ENCODE measurements at places on chromosomes 3 and 15.

- DNase-seq = no peak
These were observed 1.8 kb downstream of the PIK3CA start for GRCh38 chr3:179149951-179150350.

DNA sequence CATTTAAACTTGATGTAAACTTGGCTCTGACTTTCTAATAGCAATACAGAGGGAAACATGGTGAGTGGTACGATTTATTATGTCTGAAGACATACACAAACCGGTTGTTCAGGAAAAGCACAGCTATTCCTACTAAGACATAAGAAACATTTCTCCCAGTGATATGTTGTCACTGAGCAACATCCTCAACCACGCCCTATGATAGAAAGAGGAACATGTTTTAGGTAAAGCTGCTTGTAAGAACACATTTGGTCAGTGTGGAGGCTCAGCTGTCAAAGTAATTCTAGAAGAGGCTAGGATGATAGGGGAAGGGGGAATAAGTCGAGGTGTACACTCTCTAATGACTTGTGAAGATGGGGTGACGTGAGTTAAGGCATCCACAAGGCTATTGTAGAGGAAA is 42.7 kb upstream of the B3GNT5 start:
- no peak for DNase-seq

GRCh38 chr15:93523481-93523880 is 434.5 kb upstream of the RGMA start:
- no peak for DNase-seq

GRCh38 chr15:26358708-26359107 is 414.2 kb downstream of the GABRB3 start:
- DNase-seq = no peak

DNA sequence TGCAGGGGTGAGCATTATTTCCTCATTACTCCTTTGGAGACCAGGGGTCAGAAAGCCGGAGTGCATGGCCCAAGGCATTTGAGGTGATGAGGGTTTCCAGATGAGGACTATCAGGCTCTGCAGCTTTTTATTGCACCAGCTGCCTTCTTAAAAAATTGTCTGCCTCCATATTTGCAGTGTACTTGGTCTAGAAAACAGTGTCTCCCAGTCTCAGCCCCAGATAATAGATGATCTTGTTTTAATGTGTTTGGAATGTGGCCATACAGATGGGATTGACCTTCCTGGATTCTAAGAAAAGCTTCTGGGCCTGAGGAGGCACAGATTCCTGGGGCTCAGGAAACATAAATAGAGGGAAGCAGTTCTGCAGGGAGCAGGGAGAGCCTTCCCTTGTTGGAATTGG is 123.3 kb downstream of the GABRG3 start:
- DNase-seq = no peak

DNA sequence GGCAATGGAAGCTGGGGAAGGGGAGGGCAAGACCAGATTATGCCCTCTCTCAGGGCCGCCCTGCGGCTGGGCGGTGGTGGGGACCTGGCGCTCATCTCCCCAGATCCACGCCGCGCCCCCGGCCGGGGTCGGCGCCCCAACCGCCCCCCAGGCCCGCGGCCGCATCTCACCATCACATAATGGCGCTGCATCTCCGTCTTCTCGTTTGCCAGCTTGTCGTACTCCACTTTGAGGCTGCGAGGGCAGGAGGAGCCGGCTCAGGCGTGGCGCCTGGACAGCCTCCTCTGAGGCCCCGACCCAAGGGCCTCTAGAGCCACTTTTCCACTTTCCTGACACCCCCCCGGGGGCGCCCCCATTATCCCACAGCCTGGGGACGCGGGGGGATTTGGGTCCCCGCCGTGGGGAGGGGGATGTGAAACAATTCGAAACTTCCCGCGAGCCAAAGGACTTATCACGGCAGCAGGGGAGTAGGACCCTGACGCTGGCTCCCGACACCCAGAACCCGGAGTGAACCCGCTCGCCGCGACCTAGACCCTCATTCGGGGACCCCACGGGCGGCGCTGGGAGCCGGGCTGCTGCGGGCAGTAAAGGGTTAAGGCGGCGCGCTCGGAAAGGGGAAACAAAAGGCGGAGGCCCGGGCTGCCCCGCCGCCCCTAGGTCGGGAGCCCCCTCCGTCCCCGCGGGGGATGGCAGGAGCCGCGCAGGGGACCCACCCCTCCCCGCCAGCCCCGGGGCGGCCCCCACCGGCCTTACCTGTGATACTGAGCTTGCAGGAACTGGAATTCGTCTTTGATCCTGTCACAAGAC is 2.1 kb downstream of the TLE3 start:
- DNase-seq = no peak

DNA sequence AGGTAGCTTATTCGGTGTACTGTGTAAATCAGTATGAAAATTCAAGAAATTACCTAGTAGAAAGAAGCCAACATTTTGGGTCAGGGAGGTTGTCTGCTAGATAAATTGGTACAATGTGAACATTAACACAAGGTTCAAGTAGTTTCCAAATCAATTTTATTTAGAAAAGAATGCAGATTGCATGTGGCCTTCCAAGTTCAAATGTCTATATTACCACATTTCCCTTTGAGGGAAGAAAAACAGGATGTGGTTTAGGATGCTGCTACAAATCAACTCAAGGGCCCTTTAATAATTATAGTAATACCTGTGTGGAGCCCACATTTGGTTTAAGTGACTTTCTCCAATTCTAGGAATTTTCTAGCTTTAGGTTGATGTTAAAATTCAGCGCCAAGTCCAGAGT is 57.5 kb downstream of the CADPS start:
- DNase-seq = no peak

GRCh38 chr3:87468235-87468634 is 191.9 kb upstream of the POU1F1 start:
- DNase-seq = no peak

DNA sequence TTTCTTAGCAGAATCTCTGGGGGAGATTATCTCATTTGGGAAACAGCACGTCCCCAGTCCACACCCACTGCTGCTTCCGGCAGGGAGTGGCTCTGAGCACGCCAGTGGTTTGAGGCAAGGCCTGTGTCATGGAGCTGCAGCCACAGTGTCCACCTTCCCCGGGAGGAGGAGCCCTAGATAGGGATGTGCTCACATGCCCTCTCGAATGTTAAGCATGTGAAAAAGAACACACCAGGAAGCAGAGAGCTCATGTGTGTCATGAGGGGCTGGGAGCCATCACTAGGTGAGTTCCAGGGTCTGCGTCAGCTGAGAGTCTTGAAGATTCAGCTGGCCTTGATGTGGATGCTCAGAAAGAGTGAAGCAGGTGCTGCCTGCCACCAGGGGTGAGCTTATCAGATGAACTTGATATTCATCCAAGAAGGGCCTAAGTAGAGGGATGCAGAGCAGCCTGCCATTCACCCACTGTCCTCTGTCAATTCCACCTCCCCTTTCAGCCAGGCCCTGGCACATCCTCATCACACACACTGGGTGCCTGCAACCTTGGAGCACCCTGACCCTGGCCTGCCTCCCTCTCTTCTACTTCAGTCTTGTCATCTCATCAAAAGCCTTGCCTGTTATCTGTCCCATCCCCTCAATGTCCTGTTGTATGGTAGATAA is 16.3 kb downstream of the ITGA11 start:
- no peak for DNase-seq

DNA sequence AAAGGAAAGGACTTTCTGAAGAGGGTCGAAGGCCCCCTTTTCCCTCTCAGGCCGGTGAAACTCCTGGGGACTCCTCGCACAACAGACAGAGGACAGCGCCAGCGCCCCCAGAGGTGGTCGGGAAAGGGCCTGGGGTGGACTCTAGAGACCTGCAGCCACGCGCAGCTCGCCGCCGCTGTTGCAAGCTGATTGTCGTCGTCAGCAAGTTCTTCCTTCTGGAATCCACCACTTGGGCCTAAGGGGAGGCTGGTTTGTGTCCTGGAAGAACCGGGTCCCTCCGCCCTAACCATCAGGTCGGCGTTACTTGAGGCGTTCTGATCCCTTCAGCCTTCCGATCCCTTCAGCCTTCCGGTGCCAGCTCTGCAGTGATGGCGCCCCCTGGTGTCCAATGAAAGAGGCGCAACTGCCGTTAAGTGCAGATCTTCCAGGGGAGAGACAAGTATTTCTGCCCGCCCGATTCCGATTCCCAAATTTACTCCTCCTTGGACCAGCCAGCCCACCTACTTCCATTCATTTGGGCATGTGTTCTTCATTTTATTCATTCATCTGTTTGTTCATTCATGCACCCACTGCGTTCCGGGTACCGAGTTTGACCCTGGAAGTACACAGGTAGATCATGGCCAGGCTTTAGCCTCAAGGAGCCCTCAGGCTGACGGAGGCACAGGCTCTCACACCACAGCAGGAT is 77.2 kb upstream of the SLC6A11 start:
- DNase-seq = peak; percentile 48

- DNase-seq = no peak
These were observed at the start of gene FGF12 for GRCh38 chr3:192727032-192727847. FGF12 (minus strand) TSS chr3:192727541.

DNA sequence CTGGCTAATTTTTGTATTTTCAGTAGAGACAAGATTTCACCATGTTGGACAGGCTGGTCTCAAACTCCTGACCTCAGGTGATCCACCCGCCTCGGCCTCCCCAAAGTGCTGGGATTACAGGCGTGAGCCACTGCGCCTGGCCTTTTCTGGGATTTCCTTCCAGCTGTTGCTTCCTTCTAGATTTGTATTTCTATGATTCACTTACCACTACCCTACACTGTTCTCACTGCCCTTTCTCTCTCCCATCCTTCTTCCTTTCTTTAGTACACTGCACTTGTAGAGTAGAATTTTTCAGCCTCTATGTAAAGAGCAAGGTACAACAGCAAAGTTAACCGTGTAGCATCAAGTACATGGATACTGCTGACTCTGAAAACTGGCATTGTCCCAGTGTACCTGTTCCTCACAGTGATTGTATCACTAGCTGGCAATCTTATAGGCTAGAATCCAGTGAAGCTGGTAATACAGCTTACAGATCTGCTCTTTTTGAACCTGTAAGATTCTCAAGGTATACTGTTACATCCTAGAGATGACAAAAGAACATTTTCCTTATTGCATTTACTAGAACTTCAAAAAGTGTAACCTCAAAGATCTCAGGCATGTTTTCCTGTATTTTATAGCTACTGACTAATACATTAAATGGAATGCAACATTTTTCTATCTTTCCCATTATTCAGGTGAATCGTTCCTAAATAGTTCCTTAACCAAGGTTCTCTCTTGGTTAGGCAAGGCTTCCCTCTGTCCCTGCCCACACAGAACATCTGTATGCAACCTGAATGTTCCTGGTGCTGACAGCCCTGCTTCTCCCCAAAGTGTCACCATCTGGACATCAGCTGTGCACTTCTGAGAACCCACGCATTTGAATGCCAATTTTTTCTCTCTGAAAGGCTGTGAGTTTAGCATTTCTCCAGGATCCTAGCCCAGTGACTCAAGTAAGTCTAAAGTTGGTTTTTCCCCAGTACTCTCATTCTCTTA is 74.1 kb upstream of the RAP2B start:
- no peak for DNase-seq

GRCh38 chr3:156811089-156811862 is 14.9 kb upstream of the LEKR1 start:
- no peak for DNase-seq

GRCh38 chr15:65939901-65940617 is 70.8 kb downstream of the RAB11A start:
- no peak for DNase-seq

- no peak for DNase-seq
These were observed 111.5 kb downstream of the ADAMTS9 start for GRCh38 chr3:64576211-64576775.

DNA sequence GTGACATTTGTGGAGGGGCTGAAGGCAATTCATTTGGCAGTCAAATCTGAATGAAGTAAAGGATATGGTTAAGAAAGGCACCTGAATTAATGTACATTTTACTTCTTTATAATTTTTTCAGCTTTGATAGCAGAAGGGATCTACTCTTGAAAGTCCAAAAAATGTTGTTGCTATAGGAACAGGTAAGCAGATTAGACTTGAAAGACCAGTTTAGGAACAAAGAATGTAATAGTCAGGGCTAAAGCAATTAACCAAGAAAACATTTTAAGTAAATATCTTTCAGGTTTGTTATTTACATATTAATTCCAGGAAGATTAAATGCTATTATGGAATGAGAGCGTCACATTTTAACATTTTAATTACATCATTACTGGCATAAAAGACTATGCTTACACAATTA is 1.1 kb downstream of the ATP13A4 start:
- DNase-seq = no peak

GRCh38 chr3:153215966-153216365 is 53.9 kb downstream of the RAP2B start:
- DNase-seq = no peak

DNA sequence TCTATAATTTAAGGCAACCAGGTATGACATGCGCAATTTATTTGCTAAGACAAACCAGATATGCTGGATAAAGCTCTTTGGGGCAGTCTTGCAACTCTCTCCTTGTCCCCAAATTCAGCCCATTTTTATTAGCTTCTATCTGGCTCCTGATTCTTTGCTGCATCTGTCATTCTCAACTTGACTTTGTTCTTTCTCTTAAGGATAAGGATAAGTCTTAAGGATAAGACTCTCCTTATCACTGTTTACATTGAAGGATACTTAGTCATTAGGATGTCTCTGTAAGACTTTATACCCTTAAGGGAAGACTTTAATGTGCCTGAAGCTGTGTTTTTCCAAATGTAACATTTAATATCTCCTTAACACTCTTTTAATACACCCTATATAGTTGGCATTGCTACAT is 49.2 kb downstream of the ALCAM start:
- no peak for DNase-seq

DNA sequence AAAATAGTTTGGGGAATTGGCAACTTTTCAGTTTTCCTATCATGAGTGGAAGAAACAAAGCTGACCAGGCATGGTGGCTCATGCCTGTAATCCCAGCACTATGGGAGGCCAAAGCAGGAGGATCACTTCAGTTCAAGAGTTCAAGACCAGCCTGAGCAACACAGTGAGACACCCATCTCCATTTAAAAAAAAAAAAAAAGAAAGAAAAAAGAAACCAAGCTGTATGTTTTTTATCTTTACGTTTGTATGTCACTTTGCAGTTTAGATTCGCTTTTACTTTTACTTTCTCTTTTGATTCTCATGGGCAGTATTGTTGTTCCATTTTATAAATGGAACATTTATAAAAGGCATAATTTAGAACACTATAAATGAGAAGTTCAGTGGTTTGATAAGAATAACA is 31.2 kb upstream of the TNIK start:
- DNase-seq = no peak

- DNase-seq = no peak
These were observed 12.5 kb upstream of the IL16 start for GRCh38 chr15:81184188-81184587.

DNA sequence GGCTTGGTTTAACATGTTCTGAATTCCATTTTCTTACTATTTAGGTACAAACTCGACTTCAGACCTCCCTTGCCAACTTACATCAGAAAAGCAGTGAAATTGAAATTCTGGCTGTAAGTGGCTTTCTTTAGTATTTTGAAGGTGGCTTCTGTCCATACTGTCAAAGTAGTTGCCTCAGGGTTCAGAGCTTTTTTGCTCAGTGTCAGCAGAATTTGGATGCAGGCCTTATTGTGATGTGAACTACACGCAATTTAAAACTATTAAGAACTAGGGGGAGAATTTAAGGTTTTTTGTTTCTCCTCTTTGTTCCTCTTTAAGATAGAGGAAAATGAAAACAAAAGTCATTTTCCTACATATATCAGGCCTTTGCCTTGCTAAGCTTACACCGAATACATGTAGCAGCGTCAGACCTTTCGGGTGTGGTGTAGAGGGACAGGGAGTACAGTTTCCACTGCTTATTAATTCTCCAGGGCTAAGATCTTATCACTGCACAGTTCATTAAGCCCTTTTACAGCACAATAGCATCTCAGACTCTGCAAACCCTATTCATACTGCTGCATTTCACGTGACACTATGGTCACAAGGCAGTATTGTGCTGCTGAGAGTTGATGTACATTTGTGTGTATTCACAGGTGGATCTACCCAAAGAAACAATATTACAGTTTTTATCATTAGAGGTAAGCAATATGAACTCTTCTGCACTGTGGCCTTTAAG is 6.7 kb downstream of the SRP14 start:
- no peak for DNase-seq

Data from stimulated activated CD4-positive, alpha-beta T cell treated with anti-CD3 and anti-CD28 coated beads, TNF-alpha, amount 100 ng/mL, for 1 hour (primary cell).